ENCODE measurements at places on chromosomes 11 and 22.

DNA sequence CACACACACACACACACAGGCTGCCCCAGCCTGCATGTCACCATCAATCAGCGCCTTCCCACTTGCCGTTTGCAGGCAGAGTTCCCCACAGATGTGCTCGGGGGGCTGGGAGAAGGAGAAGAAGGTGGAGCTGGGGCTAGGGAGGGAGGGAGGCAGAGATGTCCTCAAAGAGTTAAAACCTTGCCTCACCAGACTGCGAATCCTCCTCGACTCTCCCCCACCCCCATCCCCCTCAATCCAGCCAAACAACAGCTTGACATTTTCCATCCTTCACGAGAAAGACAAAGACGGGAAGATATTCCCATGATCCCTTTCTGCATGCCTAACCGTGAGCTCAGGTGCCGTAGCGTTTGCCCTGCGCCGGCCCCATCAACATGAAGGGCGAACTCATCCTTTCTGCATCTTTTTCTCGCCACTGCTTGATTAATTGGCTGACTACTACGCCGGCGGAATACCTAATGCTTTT, 365.5 kb downstream of the MIAT start:
- no peak for DNase-seq

GRCh38 chr11:72125956-72126355, 9.6 kb upstream of the FOLR3 start:
- no peak for DNase-seq

DNA sequence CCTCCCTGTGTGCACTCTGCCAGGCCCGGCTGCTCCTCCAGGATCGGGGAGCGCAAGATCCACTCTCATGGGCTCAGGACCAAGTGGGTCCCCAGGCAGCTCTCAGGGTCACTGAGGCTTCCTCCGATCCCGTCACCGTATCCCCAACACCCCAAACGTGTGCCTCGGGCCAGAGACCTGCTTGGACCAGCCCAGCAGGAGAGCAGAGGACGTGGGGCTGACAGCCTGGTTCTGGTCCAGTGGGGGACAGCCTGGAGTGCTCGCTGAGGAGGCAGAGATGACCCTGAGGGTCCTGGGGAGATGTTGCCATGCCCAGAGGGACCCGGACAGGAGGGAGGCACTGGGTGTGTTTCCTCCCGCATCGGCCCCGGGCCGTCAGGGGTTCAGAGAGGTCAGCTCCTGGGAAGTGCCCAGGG, 1402.6 kb downstream of the BRD1 start:
- DNase-seq, result no peak

DNA sequence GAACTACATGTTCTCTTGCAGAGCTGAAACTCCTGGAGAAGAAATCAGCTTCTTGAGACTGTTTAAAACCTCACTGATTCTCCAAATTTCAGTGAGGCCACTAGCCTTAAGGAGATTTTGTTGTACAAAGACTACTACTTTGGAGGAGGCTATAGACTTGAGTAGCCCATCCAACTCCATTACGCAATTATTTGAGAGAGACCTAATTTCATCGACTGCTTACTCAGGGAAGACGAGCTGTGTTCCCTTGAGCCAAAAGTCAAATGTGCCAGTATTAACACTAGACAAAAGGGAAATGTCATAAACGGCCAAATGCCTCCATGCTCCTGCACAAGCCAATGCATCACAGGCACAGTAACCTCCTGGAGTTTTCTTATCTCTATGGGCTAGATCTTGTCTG, 182.8 kb upstream of the SESN3 start:
- no peak for DNase-seq

GRCh38 chr11:2700415-2701211, 819 bp upstream of the KCNQ1OT1 start:
- peak; percentile 40 for DNase-seq

DNA sequence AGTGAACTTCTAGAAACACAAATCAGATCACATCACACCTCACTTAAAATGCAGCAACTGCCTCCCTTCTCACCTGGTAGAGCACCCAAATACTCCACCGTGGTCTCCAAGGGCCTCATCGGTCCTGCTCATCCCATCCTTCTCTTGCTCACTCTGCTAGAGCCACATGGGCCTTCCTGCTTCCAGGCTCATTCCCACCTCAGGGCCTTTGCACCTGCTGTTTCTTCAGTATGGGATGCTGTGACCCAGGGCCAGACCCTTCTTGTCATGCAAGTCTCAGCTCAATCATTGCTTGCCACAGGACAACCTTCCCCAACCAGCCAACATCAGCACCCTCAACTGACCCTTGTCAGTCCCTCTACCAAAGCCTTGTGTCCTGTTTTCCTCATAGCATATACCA, 124.9 kb downstream of the GALNT18 start:
- no peak for DNase-seq

DNA sequence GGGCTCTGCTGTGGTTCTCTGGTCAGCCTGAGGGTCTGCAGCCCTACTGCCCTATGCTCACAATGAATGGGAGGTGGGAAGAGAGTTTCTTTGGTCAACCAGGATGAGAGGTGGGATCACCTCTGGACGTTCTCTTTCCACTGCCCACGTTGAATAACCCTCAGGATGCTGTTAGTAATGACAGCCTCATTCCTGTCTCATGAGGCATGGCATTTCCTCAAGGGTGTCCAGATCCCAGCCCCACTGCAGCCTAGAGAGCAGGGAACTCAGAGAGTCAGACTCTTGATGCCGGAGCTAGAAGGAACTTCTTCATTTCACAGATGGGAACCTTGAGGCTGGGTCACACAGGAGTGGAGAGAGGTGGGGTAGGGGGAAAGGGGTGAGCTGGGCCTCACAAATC, 196.0 kb downstream of the CEP164 start:
- peak; percentile 63 for DNase-seq

DNA sequence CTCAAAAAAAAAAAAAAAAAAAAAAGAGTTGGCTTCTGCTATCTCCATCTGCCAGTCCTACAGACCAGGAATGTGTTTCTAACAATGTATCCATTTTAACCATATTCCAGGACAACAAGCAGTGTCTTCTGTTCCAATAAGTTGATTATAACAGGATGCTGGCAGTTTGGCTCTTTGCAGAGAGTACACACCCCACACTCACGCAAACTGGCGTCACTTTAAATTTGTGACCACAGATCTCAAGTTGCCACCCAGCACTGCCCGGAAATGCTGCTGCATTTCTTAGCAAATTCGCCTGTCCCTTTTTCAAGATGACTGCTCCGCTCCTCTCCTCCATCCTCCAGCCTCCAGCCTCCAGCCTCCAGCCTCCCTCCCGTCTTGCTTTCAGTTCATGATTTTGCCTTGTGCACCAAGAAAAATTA, 44.3 kb downstream of the SCGB1A1 start:
- DNase-seq, result no peak

DNA sequence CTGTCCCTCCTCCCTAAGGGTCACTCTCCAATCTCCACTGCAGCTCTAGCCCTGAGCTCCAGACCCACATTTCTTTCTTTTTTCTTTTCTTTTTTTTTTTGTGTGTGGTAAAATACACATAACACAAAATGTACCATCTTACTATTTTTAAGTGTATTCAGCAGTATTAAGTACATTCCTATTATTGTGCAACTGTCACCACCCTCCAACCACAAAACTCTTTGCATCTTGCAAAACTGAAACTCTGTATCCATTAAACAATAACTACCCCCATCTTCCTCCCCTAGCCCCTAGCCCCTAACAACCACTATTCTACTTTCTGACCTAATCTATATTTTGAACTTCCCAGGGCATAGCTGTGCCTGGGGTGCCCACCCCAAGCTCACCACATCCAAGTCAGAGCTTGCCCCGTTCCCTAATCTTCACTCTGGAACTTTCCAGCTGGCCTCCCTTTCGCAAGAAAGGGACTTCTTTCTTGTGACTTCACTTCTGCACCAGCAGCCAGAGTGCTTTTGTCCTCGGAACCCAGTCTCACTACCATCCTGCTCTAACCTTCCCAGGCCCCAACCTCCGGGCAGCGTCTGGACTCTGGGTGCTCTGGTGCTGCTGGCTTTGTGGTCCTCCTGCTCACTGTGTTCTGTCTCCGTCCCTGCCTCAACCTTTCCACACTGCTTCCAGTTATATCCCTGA, 30.7 kb downstream of the PARVG start:
- DNase-seq, result no peak

- peak; percentile 84 for DNase-seq
Observed at GRCh38 chr11:27291954-27292636, 70.9 kb downstream of the CCDC34 start.

DNA sequence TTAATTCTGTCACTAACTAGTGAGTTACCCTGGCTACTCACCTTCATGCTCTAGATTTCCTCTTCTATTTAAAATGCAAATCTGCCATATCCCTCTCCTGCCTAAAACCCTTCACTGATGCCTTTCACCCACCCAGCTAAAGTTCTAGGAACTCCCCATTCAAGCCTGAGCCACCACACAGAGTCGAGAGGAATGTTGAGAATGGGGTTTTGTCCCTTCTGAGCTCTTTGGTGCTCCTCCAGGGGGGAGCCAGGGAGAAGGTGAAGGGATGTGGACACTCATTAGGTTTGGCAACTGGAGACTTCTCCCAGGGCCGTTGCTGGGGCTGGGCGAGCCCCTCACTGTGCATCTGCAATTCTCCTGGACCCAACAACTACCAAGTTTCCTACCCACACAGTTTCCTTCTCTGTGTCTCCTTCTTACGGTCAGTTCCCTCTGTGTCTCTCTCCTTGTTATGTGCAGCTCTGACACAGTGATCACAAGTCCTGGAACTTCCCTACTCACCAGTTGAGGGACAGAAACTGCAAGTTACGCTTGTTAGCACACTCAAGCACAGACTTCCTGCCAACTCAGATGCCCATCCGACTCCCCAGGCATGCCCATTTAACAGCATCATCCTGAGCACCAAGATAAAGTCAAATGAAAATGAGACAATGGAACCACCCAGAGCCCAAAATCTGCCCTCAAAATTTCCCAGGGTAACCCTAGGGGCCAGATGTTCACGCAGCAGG, 6.5 kb upstream of the IL10RA start:
- DNase-seq, result no peak

DNA sequence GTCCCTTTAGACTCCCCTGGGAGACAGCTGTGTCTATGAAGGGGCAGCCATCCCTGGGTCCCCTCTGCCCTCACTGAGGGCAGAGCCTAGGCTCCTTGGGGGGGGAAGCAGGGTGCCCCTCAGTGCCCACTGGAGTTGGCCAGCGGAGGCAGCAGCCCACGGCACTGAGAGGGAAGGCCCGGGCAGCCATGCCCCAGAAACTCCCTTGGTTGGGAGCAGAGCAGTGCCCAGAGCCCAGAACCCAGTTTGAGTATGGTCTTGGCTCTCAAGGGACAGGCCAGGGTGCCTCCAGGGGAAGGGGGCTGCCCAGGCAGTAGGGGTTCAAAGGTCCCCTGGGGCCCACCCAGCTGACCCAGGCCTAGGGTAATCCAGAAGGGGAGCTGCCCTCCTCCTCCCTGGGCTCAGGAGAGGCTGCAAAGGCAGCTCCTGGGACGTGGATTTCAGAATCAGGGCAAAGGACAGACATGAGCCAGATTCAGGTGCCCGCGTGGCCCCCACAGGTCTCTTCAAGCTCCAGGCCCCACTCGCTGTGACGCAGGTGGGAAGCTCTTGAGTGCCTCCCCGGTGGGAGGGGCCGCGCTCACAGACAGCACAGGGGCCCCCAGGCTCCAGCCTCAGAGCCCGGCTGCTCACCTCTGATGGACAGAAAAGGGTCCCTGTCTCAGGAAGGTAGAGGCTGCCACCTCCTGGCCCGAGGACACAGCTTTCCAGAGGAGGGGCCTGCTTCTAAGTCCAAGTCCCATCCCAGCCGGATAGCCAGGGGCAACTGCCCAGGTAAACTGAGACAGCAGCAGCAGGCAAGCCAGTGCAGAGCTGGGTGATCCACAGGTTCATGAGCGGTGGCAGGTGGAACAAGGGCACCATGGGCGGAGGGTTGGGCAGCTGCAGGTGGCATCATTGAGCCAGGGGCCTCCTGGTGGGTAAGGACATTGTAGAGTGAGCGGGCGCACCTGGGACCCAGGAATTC, 2.6 kb downstream of the C11orf21 start:
- DNase-seq, result no peak

DNA sequence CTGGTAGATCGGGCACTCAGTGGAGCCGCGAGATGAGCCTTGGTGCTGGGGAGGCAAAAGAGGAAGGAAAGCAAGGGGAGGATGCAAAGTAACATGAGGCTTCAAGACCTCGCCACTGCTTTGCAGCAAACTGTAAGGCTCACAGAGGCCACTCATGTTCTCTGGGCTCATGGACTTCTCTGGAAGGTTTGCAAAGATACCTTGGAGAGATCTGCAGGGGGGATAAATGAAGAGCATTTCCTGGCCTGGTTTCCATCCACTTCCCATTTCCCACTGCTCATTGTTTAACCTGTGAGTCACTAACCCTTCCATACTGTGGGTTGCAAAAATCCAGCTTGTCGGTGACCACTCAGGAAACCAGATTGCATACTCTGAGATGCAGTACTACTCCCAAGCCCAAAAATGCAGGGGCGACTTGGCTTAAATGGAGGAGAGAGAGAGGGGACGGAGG, 38.5 kb downstream of the OSBP2 start:
- DNase-seq, result peak; percentile 62

DNA sequence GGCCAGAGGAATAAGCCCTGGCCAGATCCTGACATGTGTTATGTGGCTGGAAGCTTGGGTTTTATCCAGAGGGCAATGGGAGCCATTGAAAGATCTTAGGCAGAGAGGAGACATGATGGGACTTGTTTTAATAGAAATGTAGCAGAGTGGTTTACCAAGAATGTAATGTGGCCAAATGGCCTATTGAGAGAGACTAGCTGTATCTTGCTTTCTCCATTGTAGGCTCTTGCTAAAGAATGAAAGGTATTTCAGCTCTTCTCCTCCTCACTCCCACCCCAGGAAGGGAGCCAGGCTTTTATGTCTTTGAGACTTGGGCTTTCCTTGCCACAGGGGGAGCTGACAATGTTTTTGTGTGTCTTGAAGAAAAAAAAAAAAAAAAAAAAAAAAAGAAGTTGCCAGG, 82.3 kb downstream of the TRIM29 start:
- DNase-seq, result peak; percentile 60

DNA sequence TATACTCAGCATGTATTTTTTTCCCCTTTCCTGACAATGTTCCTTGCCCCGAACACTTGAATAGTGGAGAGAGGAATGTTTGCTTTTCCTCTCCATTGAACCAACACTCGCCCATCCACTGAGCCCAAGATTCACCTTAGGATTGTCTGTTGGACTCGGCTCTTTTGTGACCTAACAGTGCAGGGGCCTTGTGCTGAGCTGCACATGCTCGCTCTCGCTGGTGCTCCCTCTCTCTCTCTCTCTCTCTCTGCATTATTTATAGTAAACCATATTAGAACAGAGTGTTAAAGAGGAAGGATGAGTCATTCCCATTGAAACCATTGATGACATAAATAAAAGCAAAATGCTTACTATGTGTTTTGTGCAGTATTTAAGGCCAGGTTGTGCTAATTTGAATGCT, 20.7 kb downstream of the ZBTB16 start:
- DNase-seq, result no peak

- DNase-seq, result no peak
Observed at GRCh38 chr22:38987171-38987895, 5.2 kb downstream of the APOBEC3B start.

All from fibroblast of skin of right biceps (primary cell).